Neuronal stem cell (in vitro differentiated cells): ENCODE measurements at places on chromosomes 6 and 20.

GRCh38 chr6:148287623-148288333, 54.9 kb upstream of the SASH1 start:
- no peak for DNase-seq

DNA sequence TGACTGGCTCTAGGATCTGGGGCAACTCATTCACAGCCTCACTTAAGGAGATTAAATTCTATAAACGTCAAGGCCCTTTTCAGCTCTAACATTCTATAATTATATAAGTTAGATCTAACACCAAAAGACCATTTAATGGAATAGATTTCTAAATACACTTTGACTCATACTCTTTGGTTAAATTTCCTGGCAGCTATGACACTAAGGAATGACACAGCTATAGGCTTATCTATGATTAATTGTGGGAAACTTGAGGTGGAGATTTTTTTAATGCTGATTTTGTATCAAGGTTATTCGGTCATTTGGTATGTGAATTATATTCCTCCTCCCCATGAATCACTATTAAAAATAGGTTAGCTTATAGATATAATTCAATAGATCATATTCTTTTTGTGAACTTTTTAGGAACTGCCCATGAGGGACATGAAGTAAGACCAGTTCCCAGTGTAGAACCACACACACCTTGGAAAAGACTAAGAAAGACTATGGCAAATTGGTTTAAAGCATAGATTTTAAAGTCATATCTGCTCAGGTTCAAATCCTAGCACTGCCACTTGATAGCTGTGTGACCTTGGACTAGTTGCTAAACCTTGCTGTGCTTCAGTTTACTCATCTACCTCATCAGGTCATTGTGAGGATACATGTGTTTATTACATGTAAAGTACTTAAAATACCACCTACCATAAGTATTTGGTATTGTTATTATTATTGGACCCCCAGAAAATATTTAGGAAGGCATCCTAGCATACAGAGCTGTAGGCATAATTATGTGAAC, 116.0 kb downstream of the CRYBG1 start:
- DNase-seq: no peak

GRCh38 chr20:31967830-31968249, at the start of gene XKR7:
Gene XKR7, plus strand, starts transcription at chr20:31968151. Its CDS starts 25 bp downstream, at chr20:31968176.
- DNase-seq: peak; percentile 20

DNA sequence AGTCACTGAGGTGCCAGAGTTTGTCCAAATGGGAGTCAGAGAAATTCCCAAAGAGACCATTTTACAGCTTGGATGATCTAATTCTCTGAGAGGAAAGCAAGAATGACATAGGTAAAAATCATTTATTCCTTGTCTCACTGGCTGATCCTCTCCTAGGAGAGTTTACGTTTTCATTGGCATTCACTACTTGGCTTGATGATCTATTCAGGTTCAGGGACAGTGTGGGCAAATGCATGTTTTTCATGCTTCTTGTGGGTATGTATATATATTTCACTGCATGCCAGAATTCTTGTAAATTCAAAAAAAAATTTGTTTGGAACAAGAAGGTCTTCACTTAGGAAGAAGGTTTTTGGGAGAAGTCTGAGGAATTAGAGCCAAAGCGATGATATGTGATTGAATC, 403.4 kb upstream of the JAG1 start:
- no peak for DNase-seq

- no peak for DNase-seq
Observed at GRCh38 chr6:98946879-98947410, 801 bp downstream of the FBXL4 start.

GRCh38 chr6:167746975-167747374, 79.7 kb upstream of the AFDN start:
- DNase-seq: no peak

GRCh38 chr6:88922775-88923548, 40.5 kb downstream of the RNGTT start:
- DNase-seq: no peak
